ENCODE measurements at places on chromosomes 2 and 18.
A peak's percentile ranks its signal among the peaks of the same experiment; 100 is the strongest.

GRCh38 chr2:119574108-119574815 is 30.0 kb downstream of the CFAP221 start:
- no peak for DNase-seq

- DNase-seq = no peak
Observed at GRCh38 chr2:168034616-168035015, 212.8 kb downstream of the STK39 start.

- DNase-seq = no peak
Observed at GRCh38 chr2:11129598-11130449, 25.4 kb upstream of the SLC66A3 start.

GRCh38 chr2:97911206-97911921 is 84.4 kb downstream of the TMEM131 start:
- peak; percentile 58 for DNase-seq

- no peak for DNase-seq
Observed at GRCh38 chr2:10085043-10085667, 4.9 kb upstream of the CYS1 start.

DNA sequence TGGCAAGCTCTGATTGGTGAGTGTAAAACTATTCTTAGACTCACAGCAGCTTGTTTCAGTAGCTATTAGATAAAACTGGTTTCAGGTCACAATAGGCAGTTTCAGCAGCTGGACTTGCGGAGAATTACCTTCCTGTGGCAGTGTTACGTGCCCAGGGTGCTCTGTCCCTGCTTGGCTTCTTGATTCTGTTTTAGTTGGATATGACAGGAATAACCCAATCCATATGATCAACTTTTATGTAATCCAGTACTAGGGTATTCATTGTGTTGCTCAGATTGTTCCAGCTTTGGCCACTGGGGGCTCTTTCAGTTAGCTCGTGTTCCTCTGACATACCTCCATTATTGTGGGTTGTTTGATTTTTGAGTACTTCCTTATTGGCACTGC is 43.1 kb downstream of the INPP4A start:
- DNase-seq = no peak

Measured in mammary epithelial cell (primary cell).